MV-4-11 (cell line): ENCODE measurements at places on chromosomes 4 and X.

DNA sequence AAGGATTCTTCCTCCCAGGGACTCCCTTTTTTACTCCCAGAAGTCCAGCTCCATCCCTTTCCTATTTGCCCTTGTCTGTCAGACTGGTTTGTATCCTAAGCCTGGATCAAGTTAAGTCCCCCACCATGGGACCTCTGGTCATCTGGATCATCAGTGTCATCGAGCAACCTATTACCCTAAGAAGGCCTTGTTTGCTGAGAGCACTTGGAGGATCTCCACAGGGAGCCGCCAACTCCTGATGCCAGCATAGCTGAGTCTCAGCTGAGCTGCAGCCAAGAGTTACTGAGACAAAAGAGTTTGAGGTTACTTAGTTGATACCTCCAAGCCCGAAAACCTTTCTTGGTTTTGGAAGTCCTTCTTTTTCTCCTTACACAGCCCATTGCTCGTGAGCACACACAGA lies 10.1 kb upstream of the DAPP1 start:
- DNase-seq = no peak

GRCh38 chrX:57918750-57919436 lies 8.6 kb upstream of the ZXDA start:
- DNase-seq = no peak

DNA sequence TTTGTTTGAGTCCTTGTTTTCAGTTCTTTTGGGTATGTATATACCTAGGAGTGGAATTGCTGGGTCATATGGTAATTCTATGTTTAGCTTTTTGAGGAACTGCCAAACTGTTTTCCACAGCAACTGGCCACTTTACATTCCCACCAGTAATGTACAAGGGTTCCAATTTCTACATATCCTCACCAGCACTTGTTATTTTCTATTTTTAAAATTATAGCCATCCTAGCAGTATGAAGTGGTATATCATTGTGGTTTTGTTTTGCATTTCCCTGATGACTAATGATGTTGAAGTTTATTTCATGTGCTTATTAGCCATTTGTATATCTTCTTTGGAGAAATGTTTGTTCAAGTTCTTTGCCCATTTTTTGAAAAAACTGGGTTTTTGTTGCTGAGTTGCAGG lies 39.6 kb downstream of the TMEM164 start:
- peak; percentile 68 for DNase-seq

GRCh38 chr4:52081216-52081615 lies 30.1 kb downstream of the SPATA18 start:
- no peak for DNase-seq

- DNase-seq = no peak
Measured at GRCh38 chr4:100721490-100721889, 203.7 kb upstream of the EMCN start.

DNA sequence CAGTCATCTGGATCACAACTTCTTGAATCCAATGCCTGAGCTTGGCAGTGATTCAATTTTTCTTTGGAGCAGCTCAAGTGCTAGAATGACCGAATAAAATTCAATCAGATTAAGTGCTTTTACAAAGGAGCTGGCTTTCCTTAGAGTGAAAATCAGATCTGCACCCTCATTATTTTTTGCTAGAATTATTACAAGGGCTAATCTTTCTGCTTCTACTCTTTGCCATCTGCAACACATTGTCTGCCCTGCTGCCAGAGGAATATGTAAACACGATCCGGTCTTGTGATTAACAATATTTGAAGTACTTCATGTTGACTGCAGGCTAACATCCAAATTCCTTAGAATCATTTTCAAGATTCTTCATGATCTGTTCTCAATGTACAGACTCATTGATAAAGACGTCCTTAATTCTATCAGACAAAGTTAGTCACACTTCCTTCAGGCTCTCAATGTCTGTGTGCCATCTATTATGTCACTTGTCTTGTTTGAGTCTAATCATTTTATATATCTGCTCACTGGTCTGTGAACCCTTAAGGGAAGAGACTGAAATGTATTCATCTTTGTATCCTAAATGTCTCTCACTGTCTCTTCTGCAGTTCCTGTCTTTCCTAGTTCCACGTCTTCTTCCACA lies 531.2 kb downstream of the GALNTL6 start:
- DNase-seq = no peak

DNA sequence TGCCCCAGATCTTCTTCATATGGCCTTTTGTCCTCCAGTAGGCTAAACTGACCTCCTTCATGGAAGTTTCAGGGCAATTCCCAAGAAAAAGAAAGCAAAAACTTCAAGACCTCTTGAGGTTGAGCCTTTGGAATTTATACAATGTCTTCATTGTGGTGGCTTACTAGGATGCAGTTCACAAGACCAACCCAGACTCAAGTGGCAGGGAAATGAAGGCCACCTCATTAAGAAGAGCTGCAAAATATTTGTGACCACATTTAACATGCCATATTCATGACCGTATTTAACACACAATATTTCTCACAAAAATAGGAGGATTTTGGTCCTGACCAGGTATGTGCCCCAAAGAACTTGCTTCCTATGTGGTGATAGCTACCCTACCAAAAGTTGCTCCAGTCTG lies 605.5 kb upstream of the PITX2 start:
- DNase-seq = no peak

- no peak for DNase-seq
Measured at GRCh38 chrX:3141031-3141430, 99.8 kb downstream of the ARSF start.

GRCh38 chr4:100497791-100498190 lies 20.0 kb downstream of the EMCN start:
- no peak for DNase-seq

GRCh38 chrX:78102091-78102490 lies 2.0 kb upstream of the PGK1 start:
- no peak for DNase-seq

GRCh38 chrX:153303276-153304262 lies 18.0 kb downstream of the PNMA6F start:
- no peak for DNase-seq

- no peak for DNase-seq
Measured at GRCh38 chrX:18873189-18873791, 110.6 kb downstream of the PHKA2 start.

DNA sequence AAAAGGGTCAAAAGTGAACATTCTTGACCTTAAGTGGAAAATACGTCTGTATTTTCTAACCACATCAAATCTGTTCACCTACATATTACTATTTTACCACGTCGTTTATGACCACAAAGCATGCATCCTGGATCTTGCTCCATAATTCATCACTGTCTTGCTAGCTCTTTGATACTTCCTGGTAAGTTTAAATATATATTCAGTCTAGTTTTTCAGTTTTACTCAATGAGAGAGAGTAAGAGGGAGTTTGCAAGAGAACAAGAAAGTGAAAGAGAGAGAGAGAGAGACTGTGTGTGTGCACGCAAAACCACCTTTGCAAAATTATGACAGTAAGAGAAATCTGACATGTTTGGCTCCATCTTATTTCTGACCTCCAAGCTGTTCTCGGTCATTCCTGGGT lies 173.7 kb upstream of the GALNTL6 start:
- DNase-seq = peak; percentile 26

- no peak for DNase-seq
Measured at GRCh38 chr4:94228493-94229216, 21.0 kb downstream of the SMARCAD1 start.

- DNase-seq = no peak
Measured at GRCh38 chr4:2217726-2218125, 24.2 kb downstream of the HAUS3 start.

- DNase-seq = no peak
Measured at GRCh38 chr4:19683426-19683825, 568.3 kb upstream of the SLIT2 start.

- DNase-seq = peak; percentile 60
Measured at GRCh38 chr4:53656421-53656981, 65.2 kb upstream of the LNX1 start.

DNA sequence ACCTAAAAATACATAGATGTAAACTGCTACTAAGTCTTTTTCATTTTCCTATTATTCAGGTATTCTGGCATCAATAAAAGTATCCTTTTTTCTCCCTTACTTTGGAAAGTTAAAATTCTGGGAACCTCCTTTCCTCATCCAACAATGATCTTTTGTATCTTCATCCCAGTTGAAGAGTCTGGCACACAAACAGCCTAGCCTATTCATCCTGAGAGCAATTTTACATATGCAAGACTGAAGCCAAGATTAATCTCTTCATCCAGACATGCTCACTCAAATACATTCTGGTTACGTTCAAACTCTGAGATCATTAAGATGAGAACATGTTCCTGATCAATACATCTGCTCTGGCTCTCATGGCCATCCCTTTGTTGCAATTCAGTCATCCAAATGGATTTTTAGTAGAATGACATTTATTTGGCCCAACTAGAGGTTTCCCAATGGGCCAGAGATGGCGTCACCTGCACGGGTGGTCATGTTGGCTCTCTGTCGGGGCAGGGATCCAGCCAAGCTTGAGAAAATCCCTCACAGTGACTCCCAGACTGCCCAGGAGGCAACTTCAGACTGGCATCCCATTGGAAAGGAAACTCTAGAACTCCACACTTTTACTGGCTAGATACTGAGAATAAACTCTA lies 135.3 kb upstream of the VCX2 start:
- no peak for DNase-seq

DNA sequence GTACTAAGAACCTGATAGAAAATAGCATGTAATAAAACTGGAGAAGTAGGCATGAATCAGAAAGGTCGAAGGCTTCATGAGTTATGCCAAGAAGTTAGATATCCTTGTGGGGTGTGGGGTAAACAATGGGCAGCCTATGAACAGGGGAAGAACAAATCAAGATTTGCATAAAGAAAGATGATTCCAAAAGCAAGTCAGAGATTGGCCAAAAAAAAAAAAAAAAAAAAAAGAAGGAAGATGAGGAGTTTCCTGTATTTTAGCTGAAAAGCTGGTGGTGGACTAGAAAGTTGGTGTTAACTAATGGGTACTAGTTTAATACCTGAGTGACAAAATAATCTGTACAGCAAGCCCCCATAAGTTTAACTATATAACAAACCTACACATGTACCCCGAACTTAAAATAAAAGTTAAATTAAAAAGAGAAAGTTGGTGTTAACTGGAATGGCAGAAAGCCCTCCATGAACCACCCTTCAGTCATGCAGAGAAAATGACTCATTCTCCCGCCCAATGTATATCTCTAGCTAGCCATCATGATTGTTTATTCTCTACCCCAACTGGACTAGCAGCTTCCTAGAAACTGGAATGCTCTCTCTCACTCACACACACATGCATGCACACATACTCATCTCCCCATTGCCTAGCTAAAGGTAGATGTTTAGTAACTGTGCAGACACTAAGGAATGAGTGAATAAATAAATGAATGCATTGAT lies 41.7 kb downstream of the ATP11C start:
- DNase-seq = peak; percentile 10

DNA sequence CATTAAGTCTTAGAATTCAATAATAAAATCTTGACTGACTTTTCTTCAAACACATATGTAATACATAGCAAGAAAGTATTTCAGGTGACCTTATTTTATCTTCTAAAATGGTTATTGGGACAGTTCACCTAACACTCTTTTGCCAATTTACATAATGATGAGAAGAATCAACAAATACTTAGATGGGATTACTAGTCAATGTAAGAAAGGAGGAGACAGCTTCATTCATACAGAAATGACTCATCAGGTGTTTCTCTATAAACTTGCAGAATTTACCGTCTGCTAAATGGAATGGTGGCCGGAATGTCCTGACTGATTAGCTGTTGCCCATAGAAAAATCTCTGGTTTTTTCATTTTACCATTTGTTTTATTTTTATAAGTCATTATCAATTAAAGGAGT lies 115.0 kb upstream of the ETNPPL start:
- no peak for DNase-seq

- DNase-seq = no peak
Measured at GRCh38 chr4:94306713-94307112, 35.9 kb downstream of the HPGDS start.

GRCh38 chr4:117996891-117997290 lies 37.4 kb upstream of the NDST3 start:
- DNase-seq = no peak

- no peak for DNase-seq
Measured at GRCh38 chr4:41148292-41148691, 66.0 kb downstream of the APBB2 start.

- DNase-seq = no peak
Measured at GRCh38 chr4:161655148-161655547, 508.7 kb downstream of the FSTL5 start.

GRCh38 chrX:11421805-11422524 lies 128.8 kb downstream of the AMELX start:
- DNase-seq = peak; percentile 50

DNA sequence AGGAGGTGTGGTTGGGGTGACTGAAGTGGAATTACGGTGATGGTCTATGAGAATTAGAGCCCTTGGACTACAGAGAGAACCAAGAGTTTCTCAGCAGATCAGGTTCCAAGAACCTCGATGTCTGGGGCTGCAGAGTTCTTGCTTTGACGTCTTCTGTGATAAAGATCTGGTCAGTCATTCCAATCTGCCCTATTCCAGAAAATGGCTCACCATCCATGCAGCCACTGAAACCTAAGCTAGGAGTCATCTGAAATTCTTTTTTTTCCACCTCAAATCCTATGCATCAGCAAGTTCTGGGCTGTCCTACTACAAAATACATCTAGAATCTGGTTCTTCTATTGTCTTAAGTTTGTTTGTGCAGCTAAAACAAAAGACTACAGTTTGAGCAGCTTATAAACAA lies 254.4 kb upstream of the PGRMC2 start:
- no peak for DNase-seq

DNA sequence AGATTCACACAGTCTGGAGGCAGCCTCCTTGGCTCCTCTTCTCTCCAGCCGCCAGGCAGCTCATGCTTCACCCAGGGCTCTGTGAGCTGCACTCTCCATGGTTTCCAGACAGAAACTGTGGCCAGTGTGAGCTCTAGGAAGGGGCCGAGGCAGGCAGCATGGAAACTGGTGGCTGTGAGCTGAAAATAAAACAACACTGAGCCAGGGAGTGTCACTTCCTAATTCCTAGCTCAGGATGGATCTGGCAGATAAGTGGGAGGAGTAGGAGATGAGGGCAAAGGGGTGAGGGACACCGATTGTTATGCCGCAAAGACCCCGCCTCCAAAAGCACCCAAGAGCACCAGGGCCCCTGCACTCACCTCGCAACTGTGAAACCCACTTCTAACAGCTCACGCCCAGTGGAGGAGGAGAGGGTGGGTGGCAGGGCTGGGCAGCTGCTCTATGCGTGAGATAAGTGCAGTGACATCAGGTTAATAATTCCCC lies 69.8 kb downstream of the FHDC1 start:
- DNase-seq = peak; percentile 29
